ENCODE measurements at places on chromosomes 12 and 14. TPM values are rescaled to one million over a fixed set of nuclear protein-coding genes. Genes with fewer than 3 reads are reported as not detected.
A peak's percentile ranks its signal among the peaks of the same experiment; 100 is the strongest.

- DNase-seq = no peak
These were observed 78.6 kb downstream of the BHLHE41 start for GRCh38 chr12:26046203-26046602.

GRCh38 chr12:113152835-113153814 is 3.6 kb downstream of the CFAP73 start:
- peak; percentile 72 for DNase-seq

GRCh38 chr12:124386661-124387527 is 92.0 kb downstream of the RFLNA start:
- DNase-seq = peak; percentile 22

DNA sequence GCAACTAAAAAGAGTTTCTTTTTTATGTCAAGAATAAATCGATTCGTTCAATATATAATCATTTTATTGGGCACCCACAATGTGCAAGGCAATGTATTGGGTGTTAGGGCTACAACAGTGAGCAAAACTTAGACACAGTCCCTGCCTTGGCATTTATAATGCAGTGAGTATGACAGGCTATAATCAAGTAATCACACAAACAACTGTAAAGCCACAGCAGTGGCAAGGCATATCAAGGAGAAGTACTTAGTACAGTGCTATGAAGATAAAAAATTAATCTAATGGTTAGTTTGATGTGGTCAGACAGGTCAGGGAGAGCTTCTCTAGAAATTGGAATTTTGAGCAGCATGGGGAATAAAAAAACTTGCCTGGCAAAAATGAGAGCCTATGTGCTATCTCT is 39.5 kb upstream of the OTOGL start:
- no peak for DNase-seq

DNA sequence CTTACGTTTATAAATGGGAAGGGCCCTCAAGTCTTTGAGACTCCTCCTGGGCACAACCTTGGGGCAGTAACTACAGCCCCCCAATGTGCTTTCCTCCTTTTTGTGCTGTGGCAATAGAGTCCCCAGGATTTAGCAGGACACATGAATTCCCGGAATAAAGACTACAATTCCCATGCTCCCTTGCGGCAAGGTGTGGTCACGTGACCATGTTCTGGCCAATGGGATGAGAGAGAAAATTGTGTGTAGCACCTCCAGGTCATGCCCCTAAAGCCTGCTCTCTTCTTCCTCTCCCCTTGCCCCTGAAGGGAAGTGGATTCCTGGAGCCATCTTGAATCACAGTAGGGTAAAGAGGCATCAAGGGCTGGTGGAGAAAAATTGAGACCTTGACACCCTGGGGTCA is 295.1 kb upstream of the SFSWAP start:
- no peak for DNase-seq

- no peak for DNase-seq
These were observed 16.5 kb downstream of the ITPK1 start for GRCh38 chr14:93099196-93099595.

DNA sequence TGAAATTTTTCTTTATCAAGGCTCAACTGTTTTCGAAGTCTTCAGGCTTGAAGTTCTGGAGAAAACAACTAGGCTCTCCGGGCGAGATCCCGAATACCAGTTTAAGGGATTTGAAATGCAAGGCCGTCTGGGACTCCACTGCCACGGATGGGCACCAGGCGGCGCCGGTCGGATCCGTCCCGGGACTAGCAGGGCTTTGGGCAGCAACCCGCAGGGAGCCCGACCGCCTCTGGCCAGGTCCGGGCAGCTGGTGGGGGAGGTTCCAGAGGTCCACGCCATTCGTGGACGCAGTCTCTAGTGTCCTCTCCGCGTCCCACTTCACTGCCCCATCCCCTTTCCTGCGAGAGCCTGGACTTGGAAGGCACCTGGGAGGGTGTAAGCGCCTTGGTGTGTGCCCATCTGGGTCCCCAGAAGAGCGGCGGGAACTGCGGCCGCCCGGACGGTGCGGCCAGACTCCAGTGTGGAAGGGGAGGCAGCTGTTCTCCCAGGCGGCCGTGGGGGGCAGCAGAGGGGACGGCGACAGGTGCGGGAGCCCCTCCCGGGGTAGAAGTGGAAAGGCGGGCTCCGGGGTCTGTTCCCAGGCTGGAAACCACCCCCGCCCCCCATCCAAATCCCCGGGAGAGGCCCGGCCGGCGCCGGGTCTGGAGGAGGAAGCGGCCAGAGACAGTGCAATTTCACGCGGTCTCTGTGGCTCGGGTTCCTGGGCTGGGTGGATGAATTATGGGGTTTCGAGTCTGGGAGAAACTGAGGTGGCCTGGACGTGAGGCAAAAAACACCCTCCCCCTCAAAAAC is 838 bp upstream of the ERBB3 start:
- DNase-seq = peak; percentile 77

DNA sequence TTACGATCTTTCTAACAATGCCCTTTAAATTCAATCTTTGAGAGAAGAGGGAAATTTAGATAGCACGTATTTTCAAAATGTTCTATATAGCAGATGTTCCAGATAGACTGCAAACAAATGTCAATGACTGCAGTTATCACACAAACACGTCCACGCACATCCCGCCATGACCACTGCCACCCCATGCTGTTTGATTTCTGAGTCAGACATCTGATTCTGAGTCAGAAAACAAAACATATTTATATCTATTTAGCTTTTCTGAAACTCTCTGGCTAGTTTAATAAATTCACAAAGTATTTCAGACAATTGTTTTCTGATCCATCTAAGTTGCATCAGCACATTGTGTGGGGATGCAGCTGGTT is 105.9 kb upstream of the BCAT1 start:
- DNase-seq = no peak

DNA sequence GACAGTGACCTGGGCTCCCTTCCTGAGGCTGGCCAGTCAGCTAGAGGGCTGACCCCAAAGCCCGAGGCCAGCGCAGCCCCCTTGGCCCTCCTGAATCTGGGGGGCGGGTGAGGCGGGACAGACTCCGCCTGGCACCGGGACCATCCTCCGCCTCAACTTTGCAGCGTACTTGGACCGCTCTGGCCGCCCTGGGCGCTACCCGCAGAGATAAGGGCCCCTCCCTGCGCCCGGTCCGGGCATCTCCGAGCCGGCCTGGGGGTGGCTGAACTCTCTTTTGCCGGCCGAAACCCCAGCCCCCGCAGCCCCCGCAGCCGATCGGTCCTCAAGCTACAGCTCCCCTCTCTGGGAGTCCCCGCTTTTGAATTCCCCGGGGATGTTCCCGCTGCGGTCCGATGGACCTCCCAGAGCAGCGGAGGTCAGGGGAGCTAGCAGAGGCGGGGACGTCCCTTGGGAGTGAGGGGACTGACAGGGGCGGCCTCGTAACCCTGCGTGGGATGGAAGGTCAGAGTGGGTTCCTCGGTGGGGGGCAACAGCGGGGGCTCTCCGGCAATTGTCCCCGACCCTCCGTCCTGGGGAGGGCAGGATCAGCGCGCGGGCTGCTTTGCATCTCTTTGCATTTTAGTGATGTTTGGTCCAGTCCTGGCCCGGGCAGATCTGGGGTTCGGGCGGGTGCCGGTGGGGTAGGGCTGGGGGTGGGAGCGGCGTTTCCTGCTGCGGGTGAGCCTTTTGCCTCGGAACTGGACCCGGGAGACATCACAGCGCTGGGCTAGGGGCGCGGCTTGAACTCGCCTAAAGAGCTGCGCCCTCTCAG is at the start of gene CRIP1:
Gene CRIP1 (plus strand): TSS at position 724 of the 811 bp plus-strand sequence. CDS start 374 bp downstream, outside the sequence.
- no peak for DNase-seq

DNA sequence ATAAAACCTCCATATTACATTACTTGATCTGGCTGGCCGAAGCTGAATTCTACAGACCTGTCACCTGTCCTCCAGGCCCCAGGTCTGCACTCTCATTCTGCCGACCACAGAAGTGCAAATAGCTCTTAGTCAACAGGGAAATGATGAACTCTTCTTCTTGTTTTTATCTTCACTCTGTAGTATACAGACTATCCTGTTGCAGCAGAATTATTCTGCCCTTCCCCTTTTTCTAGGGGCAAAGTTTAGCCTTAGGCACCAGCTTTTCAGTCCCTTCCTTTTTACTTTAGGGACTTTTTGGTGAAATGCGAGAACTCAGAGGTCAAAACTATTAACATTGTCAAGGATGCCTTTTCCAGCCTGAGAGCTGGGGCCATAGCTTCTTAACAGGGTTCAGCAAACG is 229.6 kb upstream of the EGLN3 start:
- no peak for DNase-seq

GRCh38 chr12:115343601-115344000 is 659.6 kb upstream of the TBX3 start:
- no peak for DNase-seq

DNA sequence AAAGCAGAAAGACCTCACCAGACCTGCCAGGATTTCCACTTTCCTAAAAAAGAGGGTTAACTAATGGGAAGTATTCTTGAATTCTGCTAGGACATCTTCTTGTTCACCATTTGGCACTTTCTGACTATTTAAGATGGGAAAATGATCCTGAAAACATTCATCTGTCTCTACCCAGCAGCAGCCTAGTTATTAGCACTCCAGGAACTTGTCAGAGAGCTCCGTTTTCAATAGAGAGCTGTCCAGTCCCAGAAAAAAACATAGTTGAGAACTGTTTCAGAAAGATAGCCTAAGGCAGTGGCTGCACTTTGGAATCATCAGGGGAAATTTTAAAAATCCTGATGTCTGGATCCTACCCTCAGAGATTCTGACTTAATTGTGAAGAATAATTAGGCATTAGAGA is 22.1 kb upstream of the CEP83 start:
- no peak for DNase-seq

DNA sequence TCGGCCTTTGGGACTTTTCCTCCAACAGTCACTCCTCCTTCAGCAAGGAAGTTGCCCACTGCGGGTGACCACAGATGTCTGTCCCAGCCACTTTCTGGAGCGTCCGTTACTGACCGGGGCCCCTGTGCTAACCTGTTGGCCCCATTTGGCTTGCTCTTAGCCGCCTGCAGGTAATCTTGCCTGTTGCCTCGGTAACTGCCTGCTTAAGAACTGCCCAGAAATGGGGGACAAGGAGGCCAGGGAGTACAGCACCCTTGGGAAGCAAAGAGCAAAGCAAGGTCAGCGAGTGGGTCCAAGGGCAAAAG is 338.8 kb upstream of the SFSWAP start:
- DNase-seq = no peak

DNA sequence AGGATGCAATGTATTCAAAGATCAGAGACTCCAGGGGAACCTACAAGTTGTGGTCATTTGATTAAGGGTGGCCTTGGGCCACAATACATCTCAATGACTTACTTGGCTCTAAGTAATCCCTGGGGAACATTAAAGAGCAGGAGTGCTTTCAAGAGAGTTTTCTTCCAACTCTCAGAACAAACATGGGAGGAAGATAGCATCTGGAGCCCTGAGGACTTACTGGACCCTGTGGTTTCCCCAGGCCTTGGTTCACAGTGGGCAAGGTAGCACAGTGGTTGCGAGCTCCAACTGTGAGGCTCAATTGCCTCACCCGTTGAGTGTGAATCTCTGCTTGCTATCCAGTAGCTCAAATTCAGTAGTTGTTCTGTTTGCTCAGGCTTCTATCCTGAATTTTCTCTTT is 32.4 kb downstream of the STXBP6 start:
- no peak for DNase-seq

- DNase-seq = no peak
These were observed 32.8 kb downstream of the NRXN3 start for GRCh38 chr14:78202976-78203375.

DNA sequence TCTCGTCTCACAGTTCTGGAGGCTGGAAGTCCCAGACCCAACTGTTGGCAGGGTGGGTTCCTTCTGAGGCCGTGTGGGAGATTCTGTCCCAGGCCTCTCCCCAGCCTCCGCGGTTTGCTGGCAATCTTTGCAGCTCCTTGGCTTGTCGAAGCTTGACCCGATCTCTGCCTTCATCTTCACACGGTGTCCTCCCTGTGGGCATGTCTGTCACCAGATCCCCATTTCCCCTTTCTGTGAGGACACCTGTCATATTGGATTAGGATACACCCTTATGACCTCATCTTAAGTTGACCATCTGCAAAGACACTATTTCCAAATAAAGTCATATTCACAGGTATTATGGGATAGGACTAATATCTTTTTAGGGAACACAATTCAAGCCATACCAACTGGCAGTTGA is 22.6 kb upstream of the LRP1-AS start:
- DNase-seq = no peak

DNA sequence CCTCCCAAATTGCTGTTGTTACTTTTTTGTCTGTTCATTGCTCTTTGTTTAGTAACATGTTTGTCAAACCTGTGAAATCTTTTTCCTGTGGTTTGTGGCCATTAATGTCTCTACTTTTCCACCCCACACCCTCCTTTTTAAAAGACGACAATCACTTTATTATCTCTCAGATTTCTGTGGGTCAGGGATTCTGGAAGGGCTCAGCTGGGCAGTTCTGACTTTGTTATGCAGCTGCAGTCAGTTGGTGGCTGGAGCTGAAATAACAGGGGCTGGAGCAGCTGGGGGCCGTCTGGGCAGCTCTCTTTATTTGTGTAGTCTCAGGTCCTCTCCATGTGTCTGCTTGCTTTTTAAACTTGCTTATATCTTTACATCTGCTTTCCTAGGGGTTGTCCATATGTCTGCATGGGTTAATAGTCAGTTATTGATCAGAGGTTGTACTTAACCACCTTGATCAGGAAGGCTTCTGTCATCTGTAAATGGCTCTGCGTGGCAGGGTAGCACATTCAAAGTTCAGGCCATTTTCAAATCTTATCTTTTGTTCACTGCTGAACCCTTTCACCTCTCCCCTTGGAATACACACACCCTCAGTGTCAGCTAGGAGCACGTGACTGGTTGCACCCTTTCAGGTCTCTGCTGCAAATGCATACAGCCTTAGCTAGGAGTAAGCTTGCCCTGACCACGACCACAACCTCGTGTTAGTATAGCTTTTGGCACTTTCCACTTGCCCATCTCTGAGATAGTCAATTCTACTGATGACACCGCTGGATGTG is 27.9 kb downstream of the BORCS5 start:
- no peak for DNase-seq

GRCh38 chr14:38951451-38951850 is 151.6 kb downstream of the SEC23A start:
- no peak for DNase-seq

- no peak for DNase-seq
These were observed 5.8 kb downstream of the NR4A1 start for GRCh38 chr12:52056801-52057637.

DNA sequence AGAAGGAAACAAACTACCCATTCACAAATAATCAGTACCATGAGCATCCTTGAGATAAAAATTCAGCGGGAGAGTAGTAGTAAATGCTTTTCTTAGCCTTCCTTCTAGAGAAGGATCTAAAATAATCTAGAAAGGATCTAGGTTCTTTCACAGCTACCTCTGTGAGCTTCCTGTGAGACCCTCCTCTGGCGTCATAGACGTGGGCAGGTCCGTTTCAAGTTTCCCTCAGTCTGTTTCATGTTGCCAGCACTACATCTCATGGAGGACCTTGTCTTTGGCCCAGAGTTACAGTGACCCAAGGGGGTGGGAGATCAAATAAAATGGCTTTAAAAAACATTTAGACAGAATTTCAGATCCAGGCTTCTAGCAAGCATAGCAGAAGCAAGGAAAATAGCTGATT is 13.6 kb downstream of the DAAM1 start:
- no peak for DNase-seq

- no peak for DNase-seq
These were observed 28.5 kb upstream of the PLEK2 start for GRCh38 chr14:67440513-67440912.

- no peak for DNase-seq
These were observed 1.6 kb upstream of the ACVRL1 start for GRCh38 chr12:51905471-51906429.

The P3H3 gene
- 17.4 TPM for total RNA-seq

The IL23A gene
- 25.2 TPM for total RNA-seq

The PLXNC1 gene
- 2.7 TPM for total RNA-seq

The AQP6 gene
- not detected for total RNA-seq

The ETNK1 gene
- total RNA-seq = 24.0 TPM

The ZC2HC1C gene
- 4.7 TPM for total RNA-seq

The GDF3 gene
- not detected for total RNA-seq

The LRP1-AS gene
- total RNA-seq = not detected

The GPR162 gene
- total RNA-seq = not detected
